Stimulated activated CD8-positive, alpha-beta memory T cell treated with anti-CD3 and anti-CD28 coated beads, Interleukin-4, amount 100 ng/mL, for 1 hour (primary cell): ENCODE measurements at places on chromosomes 3 and 15.
A peak's percentile ranks its signal among the peaks of the same experiment; 100 is the strongest.

- no peak for DNase-seq
Measured at GRCh38 chr3:132749786-132750185, 27.6 kb upstream of the NPHP3 start.

DNA sequence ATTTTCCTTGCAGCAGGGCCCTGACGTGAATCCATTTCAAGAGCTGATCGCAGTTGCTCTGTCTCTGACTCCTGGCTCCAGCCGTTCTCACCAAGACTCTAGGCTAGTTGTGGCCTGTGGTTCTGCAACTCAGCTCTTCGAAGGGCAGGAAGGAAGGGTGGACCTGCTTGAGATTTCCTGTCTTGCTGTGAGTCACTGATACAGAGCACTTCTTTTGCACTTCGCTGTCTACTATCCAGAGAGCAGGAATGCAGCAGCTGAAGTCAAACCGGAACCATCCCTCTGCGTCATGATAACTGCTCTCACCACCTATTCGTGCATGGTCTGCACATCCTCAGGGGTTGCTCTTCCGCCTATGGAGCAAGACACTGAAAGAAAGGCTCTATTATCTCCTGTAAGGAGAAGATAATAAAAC is 59.7 kb downstream of the RAP2B start:
- peak; percentile 38 for DNase-seq

GRCh38 chr3:53225651-53226050 is 30.2 kb downstream of the TKT start:
- no peak for DNase-seq

DNA sequence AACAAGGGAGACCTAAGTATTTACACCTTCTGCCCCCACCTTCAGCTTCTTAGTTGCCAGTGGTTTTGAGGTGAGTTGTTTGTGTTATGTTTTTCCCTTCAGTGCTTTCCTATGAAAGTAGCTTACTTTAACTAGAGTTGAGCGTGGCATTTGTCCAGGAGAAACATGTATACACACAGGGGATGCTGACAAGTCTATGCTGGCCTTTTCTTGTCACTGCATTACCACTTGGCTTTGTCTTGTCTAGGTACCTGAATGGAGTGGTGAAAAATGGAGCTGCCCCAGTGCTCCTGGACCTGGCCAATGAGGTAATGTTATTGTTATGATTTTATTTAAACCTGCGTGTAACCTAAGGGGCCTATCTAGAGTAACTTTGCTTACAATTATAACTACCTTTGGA is 74.4 kb downstream of the CDIN1 start:
- DNase-seq = no peak

DNA sequence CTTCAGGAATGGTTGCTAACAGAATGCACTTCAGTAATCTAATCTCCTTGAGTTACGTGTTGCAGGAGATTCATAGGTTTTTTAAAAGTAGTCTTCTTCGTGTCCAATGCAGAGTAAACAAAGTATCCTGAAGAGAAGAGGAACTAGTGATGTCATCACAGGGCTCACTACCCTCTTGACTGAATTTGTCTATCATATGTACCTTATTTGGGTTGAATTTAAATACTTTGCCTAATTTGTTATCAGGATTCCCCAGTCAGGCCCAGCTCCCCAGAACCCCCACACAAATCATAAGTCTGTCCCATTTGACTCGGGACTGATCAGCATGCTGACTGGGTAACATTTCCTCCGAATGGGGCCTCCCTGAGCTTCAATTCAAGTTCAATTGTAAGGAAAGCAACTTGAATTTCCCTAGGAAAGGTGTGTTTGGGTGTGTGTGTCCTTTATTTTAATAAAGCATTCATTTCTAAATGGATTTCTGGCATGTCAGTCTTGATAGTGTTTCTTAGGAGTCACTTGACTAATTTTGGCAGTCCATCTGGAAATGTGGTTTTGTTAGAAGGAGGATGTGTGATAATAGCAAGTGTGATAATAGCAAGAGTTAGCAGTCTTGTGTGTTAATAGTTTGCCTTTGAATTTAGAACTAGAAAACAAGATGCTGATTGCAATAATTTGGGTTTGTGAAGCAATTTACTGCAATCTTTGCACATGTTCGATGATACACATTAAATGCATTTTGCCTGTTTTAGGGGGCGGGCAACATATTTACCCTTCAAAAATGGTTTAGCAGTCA is 21.9 kb downstream of the OXNAD1 start:
- no peak for DNase-seq
